Stimulated activated CD4-positive, alpha-beta T cell treated with anti-CD3 and anti-CD28 coated beads, Interleukin-15, amount 100 ng/mL, for 24 hours (primary cell): ENCODE measurements at places on chromosomes 7 and 10.

GRCh38 chr7:16070806-16071205 lies 350.5 kb downstream of the CRPPA start:
- DNase-seq: no peak

DNA sequence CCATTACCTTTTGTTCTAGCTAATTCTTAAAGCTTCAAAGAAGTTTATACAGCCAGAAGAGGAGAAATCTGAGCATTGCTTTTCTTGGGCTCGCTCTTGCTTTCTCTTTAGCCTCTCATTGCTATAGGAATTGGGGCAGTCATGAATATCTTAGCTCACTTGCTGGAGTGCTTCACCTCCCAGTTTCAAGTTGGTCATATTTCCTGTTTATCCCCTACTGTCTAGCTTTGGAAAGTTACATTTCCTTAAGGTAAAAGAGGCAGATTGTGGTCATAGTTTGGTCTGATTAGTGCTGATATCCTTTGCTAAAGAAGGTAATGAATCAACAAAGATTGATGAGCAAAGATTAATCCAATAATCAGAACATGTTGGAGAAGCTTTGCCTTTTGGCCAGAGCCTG lies 77.7 kb upstream of the GLI3 start:
- DNase-seq: no peak

GRCh38 chr7:31744294-31744874 lies 57.4 kb downstream of the PPP1R17 start:
- DNase-seq: peak; percentile 55

- no peak for DNase-seq
Measured at GRCh38 chr7:155213955-155214740, 83.5 kb upstream of the INSIG1 start.

DNA sequence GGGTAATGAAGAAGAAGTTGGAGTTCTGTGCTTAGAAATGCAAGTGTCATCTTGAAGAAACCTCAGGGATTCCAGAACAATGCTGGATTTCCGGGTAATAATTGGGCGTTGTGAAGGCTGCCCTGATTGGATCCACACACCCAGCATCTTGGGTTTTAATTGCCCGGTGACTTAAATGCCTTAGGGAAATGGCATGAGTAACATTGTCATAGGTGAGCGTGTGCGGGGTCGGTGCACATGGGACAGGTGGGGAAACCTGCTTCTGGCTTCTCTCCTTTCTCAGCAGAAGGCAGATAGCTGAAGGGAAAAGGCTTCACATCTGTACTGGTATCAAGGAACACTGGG lies 15.2 kb upstream of the CAMK1D start:
- DNase-seq: no peak

- DNase-seq: no peak
Measured at GRCh38 chr7:147999962-148000361, 590.6 kb upstream of the C7orf33 start.

- DNase-seq: no peak
Measured at GRCh38 chr7:122302761-122303530, 1.6 kb downstream of the FEZF1 start.

DNA sequence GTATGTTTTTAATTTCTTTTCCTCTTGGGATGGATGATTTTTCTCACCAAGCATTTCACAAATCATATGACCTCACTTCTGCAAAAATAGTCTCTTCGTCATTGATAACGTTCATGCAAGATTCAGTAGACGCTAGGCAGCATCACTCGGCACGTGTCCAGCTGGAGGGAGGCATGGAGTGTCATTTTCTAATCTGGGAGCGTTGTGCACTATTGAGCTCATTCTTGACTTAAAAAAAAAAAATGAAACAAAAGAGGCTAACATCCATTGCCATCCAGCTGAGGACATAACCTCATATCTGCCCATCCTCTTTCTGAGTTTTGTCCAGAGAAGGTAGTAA lies 56.2 kb downstream of the COL17A1 start:
- DNase-seq: no peak

- DNase-seq: no peak
Measured at GRCh38 chr10:69241575-69241974, 21.4 kb downstream of the HKDC1 start.

DNA sequence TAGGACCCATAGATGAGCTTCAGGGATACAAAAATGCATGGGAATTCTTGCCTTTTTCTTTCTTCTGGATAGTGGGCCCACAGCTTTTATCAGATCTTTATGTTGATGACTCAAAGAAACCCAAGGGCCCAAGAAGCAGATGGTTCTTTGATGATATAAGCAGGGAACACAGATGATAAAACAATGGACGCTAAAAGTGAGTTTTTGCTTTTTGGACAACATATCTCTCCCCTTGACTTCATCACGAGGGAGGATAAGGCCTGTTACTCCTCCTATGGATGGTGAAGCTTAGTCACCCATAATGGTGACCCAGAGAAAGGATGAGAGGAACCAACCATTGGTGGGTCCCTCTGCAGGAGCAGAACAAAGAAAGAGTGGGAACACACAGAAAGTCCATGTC lies 6.5 kb upstream of the OGA start:
- DNase-seq: no peak

- DNase-seq: peak; percentile 73
Measured at GRCh38 chr10:62047960-62048383, 146.5 kb downstream of the ARID5B start.

DNA sequence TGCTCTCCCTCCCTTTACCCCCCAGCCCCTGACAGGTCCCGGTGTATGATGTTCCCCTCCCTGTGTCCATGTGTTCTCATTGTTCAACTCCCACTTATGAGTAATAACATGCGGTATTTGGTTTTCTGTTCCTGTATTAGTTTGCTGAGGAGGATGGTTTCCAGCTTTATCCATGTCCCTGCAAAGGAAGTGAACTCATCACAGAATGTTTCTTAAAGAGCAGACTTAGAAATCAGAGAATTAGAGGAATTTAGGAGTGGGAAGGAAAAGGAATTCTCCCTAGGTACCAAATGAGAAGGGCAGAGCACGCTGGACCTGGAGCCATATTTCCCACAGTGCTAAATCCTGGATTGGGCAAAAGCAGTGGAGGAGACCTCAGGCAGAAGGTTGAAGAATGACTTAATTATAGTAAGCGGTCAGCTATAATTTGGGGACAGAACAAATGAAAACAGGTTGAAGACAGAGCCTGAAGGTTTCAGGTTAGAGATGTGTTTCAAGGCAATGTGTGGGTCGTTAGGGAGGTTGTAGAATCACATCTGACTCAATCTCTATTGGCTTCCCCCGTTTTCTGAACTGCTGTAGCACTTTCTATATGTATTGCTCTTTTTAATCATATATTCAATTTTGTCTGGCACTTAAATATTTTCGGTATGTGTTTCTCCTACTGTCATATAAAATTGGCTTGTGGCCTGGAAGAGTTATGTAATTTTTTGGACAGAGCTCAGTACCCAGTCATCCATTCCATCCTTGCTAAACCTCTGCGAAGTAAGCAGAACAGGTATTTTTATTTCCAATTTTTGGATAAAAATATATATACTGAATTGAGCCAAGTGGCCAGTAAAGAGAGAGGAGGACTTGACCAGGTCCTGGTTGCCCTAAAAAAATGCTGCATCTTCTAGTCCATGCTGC lies 210.5 kb upstream of the KLF6 start:
- no peak for DNase-seq

- DNase-seq: no peak
Measured at GRCh38 chr7:123755338-123755737, 6.5 kb upstream of the WASL start.

DNA sequence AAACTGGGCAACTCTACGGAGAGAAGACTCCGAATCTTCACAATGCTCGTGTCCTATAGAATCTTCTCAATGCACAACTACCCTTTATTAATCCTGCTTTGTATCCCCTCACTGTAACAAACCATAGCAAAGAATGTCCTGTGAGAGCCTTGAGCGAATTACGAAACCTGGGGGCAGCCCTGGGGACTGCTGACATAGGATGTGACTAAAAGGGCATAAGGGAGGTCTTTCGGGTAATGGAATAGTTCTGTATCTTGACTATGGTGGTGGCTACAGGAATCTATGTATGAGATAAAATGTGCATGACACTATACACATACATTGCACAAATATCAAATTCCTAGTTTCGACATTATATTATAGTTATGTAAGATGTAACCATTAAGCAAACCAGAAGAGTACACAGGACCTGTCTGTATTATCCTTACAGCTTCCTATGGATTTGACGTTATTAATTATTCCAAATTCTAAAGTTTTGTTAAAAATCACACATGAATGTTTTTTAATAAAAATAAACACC lies 162.5 kb upstream of the KCTD7 start:
- DNase-seq: no peak

DNA sequence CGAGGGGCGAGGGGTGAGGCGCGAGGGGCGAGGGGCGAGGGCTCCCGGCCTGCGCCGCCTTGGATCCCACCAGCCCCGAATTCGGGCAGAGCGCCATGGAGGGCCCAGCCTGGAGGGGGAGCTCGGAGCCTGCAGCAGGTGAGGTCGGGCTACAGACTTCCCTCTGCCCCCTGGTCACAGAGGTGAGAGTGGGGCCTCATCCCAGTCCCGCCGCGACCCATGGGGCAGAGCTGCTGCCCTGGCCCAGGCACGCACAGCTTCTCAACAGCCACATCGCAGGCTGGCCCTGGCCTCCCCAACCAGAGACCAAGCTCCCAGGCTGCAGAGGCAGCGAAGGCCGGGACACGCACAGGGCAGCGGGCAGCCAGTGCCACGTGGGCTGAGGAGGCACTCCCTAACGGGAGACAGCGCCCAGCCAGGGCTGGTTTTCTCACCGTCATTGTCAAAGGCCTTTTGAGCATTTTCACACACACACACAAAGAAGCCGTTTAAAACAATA lies 191.8 kb downstream of the PTPRN2 start:
- no peak for DNase-seq

GRCh38 chr10:13587391-13587790 lies 626 bp downstream of the PRPF18 start:
- peak; percentile 3 for DNase-seq

- DNase-seq: no peak
Measured at GRCh38 chr10:124291001-124291701, 127.6 kb downstream of the OAT start.

DNA sequence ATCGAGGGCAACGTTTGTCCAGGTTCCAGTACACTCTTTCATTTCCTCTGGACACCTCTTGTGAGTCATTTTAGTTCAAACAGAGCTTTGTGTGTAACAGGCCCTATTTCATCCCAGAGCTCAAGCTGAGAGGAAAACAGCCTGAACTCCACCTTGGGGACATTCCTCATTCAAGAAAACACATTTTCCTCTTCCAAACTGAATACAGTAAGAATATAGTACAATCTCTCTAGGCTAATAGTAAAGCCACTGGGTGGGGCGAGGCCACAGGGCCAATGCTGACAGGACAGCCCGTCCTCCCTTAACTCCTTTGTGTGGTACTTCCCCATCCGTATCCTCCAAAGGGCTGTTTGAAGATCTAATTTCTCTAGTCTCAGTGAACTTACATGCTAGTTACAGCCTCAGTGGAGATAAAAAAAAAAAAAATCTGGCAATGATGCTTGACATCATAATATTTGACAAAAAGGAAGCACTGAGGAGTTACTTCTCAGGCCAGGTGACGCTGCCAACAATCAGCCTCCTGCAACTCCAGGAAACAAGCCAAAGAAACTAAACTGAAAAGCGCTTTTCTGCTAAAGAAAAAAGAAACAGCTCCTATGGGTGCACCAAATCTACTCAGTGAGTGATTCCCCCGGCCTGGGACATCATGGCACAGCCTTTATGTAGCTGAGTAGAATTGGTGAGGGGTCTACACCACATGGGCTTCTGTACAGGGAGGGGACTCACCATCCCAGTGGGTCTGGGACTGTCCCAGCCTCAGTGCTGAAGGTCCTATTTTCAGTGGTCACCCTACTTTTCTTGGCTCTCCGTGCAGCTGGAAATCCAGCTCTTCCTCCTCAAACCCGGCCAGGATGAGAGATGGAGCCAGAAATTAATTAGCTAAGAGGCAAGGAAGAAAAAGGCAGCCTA lies 238.2 kb upstream of the NEBL start:
- DNase-seq: no peak

DNA sequence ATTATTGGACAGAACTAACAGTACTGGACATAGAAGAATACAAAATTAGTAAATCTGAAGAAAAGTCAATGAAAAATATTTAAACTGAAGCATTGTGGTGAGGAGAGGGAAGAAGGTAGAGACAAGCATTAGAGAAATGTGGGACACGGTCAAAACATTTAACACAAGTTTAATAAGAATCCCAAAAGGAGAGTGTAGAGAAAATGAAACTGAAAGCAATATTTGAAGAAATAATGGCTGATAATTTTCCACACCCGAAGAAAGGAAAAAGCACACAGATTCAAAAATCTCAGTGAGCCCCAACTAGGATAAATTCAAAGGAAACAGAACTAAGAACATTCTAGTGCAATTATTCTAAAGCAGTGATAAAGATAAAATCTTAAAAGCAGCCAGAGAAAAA lies 126.4 kb upstream of the LRRTM3 start:
- no peak for DNase-seq

DNA sequence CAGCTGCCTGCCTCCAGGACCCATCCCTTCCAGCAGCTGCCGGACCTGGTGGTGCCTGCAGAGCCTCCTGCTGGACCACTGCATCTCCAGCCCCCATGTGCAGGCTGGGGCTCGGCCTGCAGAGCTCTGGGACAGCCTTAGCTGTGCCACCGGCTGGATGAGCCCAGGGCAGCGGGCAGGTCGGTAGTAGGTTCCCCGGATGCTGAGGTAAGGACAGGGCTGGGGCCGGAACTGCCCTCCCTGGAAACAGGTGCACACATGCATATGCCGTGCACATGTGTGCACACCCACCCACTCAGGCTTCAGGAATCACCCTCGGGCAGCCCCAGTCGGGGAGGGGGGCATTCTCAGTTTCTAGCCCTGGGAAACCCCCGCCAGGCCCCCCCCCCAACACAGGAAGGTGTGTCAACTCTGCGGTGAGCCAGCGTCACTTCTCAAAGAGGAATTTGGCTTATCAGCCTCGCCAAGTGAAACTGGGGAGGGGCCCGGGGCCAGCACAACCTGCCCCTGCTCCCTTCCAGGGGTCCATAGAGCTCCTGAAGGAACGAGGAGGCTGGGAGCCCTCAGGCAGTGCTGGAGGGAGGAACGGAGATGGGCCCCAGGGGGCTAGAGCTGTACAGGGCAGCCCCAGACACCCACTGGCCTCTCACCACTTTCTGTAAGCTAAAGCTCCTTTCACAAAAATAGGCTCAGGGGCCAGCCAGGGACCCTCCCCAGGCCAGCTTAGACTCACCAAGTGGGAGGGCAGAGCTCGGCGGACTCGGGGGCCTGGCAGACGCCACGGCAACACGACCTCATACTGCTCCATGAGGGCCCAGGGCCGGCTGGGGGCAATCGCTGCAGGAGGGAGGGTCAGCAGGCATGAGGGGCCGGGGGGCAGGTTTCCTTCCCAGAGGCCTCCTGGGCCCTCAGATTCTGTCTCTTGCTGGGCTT lies 1.7 kb downstream of the ADAM8 start:
- peak; percentile 91 for DNase-seq

- no peak for DNase-seq
Measured at GRCh38 chr10:78203915-78204818, 170.5 kb downstream of the RPS24 start.

- DNase-seq: no peak
Measured at GRCh38 chr10:13636776-13637175, 50.0 kb downstream of the PRPF18 start.

GRCh38 chr7:2575046-2575732 lies 16.4 kb downstream of the IQCE start:
- no peak for DNase-seq
